ENCODE measurements at places on chromosomes 13 and 19.

DNA sequence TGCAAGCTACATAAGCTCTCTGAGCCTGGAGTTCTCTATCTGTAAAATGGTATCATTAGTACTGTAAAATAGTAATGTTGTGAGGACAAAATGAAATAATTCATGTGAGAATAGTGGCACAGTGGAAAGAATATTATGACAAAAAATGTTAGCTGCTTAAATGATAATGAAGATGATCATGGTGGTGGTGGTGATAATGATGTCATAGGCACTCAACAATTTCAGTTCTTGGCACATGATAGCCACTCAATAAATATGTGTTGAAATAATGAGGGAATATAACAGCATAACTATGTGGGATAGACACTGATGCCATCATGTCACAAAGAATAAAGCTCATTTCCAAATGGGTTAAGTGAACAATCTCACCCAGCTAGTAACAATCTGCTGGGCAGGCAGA is 736.3 kb downstream of the EFNB2 start:
- no peak for DNase-seq

GRCh38 chr19:10152100-10152499 is 32.4 kb upstream of the EIF3G start:
- no peak for DNase-seq

GRCh38 chr19:584240-585001 is 5.3 kb upstream of the HCN2 start:
- DNase-seq: no peak

DNA sequence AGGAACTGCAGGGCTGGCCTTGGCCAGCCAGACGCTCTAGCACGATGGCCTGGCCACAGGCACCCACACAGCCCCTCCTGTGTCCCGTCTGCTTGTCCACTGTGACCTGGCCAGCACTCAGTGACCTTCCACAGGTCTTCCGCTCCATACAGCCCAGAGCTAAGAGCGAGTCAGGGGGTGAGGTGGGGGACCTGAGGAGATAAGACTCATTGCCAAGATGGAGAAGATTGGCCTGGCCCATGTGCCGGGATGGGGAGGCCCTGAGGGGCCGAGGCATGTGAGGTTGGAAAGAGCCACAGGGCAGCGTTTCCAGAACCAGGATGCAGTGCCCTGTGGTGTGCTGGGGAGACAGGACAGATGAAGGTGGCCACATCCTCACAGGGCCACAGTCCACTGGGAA is 10.2 kb upstream of the SLC7A9 start:
- DNase-seq: no peak

GRCh38 chr19:46193678-46194077 is 35.9 kb upstream of the IGFL1 start:
- DNase-seq: no peak

GRCh38 chr19:19524053-19524452 is 4.7 kb upstream of the YJEFN3 start:
- no peak for DNase-seq

GRCh38 chr13:106115081-106115480 is 420.4 kb downstream of the EFNB2 start:
- no peak for DNase-seq

- DNase-seq: no peak
Measured at GRCh38 chr13:36157480-36157879, 26.3 kb upstream of the DCLK1 start.

Measured in colonic mucosa (tissue), 4 donors.